Stimulated activated CD4-positive, alpha-beta T cell treated with anti-CD3 and anti-CD28 coated beads, Interleukin-4, amount 100 ng/mL, for 24 hours (primary cell): ENCODE measurements at places on chromosomes 3 and 15.

DNA sequence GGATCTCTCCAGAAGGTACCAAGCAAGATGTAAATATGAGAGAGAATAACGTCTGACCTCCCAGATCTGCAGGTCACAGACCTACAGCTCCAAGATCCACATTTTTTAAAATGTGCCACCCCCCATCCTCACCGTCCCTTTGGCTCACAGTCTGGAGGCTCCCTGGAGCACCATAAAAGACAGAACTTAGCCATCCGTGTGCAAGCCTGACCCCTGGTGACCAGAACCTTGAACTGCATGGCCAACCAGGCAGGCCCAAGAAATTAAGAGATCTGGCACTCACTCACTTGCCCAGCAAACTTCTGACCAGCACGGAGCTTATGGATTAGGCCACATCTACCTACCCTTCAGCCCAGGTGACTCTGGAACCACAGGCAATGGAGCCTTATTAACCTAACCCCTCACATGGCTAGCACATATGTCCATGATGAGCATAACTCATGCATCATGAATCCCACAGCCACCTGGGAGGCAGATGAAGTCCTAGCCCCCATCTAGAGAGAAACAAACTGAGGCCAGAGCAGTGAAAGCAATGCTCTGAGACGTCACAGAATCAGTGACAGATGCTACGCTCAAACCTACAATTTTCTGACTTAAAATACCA is 275.3 kb downstream of the UACA start:
- peak; percentile 78 for DNase-seq

GRCh38 chr15:84654689-84655453 is 788 bp upstream of the WDR73 start:
- DNase-seq, result peak; percentile 80

- peak; percentile 47 for DNase-seq
Observed at GRCh38 chr3:72343078-72343477, 505.2 kb downstream of the SHQ1 start.

DNA sequence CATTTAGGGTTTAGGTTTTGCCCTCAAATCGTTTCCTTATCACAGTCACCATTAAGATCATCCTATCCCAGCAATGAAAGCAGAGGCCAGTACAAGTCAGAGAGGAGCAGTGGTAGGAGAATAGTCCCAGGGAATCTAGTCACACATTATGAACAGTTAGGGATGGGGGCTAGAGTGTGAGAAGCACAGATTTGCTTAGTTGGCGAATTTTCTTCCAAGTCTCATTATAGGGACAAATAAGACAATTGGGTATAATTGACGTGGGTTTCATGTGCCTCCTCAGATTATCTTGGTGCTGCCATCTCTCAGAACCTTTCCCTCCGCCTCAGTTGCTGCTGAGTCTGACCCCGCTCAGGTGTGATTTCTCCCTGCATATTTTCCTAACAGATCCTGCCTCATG is 407.1 kb downstream of the SQOR start:
- DNase-seq, result no peak

GRCh38 chr15:80604583-80605575 is 90.2 kb upstream of the ABHD17C start:
- DNase-seq, result no peak

GRCh38 chr15:25931851-25932250 is 68.7 kb upstream of the ATP10A start:
- DNase-seq, result no peak

- no peak for DNase-seq
Observed at GRCh38 chr3:189567766-189568420, 63.3 kb upstream of the TP63 start.

- DNase-seq, result no peak
Observed at GRCh38 chr3:182708810-182709209, 84.5 kb upstream of the ATP11B start.

GRCh38 chr3:162171970-162172369 is 675.4 kb downstream of the OTOL1 start:
- no peak for DNase-seq

GRCh38 chr3:110248666-110249065 is 823.0 kb upstream of the NECTIN3 start:
- DNase-seq, result no peak

DNA sequence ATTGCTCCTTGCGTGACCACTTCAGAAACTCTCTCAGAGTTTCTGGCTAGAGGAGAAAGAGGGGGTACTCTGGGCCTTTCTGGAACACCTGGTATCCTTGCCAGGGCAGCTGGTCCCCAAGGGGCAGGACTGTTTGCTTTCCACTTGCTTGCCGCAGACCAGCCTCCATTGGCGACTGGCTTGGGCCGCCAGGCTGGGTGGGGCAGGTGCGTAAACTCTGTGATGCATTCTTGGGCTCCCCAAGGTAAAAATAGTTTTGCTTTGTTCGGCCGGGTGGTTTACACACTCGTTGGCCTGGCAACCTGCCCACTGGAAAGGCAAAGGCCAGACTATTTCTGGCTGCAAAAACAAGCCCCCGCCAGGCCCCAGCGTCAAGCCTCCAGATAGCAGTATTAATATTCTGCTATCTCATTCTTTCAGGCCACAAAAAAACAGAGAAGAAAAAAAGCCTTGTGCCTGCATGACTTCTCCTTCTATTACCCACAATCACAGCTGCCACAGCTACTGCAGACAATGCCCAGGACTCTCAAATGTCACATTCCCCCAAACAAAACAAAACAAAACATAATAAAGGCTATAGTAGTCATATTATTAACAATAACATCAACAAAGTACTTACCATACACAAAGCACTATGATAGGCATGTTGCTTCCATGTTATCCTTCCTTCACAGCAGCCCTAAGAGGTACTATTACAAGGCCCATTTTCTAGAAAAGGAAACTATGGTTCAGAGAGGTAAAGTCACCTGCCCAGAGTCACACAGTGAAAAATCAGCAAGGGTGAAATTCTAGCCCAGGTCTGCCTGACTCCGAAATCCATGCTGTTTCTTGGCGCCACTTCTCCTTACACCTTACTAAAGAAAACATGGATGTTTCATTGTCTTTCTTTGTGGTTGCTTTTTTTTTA is 14.0 kb upstream of the SSUH2 start:
- DNase-seq, result no peak

- DNase-seq, result no peak
Observed at GRCh38 chr3:71102111-71102983, 481.2 kb downstream of the FOXP1 start.

DNA sequence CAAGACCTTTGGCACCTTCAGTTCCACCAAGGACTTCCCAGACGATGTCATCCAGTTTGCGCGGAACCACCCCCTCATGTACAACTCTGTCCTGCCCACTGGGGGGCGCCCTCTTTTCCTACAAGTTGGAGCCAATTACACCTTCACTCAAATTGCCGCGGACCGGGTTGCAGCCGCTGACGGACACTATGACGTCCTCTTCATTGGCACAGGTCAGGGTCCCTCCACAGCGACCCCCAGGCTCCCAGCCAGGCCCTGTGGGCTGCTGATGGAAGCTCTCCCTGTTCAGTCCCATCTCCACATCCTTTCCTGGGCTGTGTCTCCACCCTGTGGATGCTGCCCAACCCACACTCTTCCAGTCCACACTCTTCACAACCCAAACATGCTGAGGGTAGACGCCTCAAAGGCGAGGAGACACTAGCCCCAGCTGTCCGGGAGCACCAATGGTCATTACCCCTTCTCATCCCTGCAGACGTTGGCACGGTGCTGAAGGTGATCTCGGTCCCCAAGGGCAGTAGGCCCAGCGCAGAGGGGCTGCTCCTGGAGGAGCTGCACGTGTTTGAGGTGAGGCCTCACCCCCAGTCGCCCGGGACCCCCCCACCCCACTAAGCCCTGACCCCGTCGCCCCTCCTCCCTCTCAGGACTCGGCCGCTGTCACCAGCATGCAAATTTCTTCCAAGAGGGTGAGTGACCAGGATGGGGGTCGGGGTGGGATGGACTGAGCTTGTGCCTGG is 4.3 kb upstream of the LSMEM2 start:
- peak; percentile 77 for DNase-seq

GRCh38 chr15:69855258-69856000 is 242.3 kb downstream of the TLE3 start:
- DNase-seq, result no peak

DNA sequence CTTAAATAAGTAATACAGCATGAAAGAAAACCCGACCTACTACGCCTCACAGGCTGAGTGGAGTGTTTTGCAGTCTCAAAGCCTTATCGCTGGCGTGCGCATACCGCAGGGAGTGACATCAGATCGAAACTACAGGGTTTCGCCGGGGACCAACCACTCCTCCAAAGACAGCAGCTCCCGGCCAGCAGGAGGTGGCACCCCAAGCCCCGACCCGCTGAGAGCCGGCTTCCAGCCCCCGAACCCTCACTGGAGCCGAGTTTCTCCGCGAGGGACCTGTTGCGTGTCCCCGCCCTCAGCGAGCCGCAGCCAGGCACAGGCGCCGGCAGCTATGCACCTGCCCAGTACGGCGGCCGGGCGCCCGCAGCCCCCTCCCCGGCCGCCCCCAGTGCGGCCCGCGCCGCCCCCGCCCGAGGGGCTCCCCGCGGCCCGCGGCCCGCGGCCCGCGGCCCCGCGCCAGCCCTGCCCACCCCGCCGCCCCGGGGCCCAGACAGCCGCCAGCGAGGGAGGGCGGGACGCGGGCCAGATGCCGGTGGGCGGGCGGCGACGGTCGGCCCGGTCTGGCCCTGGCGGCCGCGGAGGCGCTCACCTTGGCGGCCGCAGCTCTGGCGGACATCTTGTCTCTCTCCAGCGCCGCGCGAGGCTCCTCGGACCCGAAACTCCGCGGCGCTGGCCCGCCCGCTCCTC is 710 bp downstream of the TJP1 start:
- DNase-seq, result peak; percentile 7

- DNase-seq, result no peak
Observed at GRCh38 chr3:158158969-158159368, 49.1 kb downstream of the RSRC1 start.

DNA sequence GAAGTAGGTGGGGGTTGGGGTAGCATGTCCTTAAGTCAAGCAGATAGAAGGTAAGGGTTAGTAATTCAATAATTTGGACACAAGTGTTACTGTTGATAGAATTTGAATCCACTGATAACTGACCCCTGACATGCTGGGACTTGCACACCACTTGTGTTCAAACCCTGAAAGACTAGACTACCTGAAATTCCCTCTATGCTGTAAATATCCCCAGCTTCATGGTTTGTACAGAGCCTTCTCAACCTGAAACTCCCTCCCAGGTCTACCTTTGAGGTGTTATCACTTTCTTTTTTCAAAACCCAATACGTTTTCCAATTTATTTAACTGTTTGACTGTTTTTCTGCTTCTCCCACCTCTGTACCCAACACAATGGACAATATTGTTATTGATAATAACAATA is 459.6 kb downstream of the NLGN1 start:
- no peak for DNase-seq

GRCh38 chr15:25954398-25954797 is 91.3 kb upstream of the ATP10A start:
- no peak for DNase-seq

DNA sequence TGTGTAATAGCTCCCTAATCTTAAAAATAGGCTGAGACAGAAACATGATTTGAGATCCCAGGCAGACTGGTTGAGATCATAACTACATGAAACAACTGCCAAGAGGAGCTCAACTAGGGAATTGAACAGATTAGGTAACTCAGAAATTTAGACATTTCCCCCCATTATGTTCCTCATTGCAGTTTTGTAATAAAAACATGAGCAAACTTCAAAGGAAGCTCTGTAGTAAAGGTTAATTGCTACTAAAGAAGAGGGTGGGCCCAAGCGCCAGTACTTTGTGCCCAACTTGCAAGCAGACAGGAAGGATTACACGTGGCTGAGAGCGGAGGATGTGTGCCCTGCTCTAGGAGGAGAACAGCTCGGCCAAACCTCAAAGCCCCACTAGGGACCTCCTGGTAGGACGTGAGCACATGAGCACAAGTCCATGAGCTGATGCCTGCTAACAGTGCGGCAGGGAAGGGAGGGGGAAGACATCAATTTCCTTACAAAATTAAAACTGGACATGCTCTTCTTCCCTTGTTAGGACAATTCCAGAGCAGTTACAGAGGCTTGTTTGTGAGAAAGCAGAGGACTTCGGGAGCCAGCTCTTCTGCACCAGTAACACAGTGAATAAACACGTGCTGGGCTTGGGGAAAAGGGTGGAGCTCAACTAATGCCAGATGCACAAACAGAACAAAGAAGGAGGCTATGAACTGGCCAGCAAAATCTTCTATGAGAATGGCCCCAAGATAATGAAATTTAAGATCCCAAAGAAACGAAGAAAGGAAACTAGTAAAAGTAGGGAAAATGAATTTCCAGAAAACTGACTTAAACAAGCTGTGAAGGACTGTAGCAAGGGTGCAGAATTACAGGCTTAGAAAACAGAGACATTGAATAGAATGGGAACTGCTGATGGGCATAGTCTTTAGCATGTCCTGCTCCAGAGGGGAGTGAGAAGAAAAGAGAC is 275.5 kb downstream of the MECOM start:
- no peak for DNase-seq

GRCh38 chr3:10646531-10647335 is 141.3 kb upstream of the ATP2B2 start:
- DNase-seq, result no peak

GRCh38 chr3:66592927-66593625 is 92.3 kb upstream of the LRIG1 start:
- DNase-seq, result no peak

DNA sequence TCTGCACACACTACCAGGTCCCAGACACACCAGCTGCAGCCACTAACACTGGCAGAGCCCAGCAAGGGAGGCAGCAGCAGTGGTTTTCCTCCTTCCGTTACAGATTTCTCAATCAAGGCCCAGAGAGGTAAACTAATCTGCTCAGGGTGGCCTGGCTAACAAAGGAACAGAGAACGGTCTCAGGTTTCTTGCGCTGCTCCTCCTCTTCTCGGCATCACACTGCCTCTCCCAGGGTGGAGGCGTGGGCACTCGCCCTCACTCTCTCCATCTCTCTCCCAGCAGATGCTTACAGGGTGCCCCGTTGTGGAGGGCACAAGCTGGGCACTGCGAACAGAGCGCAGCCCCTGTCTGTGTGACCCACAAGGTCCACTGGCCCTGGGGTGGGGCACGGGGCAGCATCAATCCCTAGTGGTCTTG is 228.7 kb downstream of the VPS13C start:
- DNase-seq, result no peak

DNA sequence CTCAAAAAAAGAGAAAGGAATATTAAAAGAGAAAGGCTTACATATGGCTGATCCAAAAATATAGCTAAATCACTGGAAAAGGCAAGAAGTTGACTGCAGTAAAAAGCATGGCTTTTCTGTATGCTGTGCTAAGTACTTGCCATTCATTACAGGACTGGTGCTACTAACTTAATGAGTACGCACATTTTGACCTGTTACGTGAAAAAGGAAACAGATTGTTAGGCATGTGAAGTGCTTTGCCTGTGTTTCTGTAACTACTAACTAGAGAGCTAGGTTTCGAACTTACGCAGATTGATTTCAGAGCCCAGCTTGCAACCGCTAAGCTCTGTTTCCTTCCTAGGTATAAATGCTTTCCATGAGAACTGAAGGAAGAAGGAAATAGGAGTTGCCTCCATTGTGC is 2.8 kb downstream of the TRNT1 start:
- no peak for DNase-seq

DNA sequence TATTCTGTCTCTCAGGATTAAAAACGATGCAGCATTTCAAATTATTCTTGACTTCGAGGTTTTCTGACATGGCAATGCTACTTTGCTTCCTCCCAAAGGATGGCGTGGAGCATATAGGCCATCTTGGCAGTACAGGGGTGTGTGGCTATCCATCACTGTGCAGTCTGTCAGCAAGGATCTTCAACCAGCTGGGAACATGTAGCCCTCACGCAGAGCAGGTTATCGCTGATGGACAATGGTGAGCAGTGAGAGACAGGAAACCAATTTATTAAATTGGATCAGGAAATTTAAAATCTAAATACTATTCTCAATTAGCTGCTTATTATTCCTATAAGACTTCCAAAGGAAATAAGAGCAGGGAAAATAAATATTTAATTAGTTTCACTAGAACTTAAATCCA is 615.3 kb downstream of the OTOL1 start:
- DNase-seq, result no peak

GRCh38 chr3:107524326-107524840 is 1.6 kb downstream of the BBX start:
- DNase-seq, result no peak
